Urothelium cell line (cell line): ENCODE measurements at places on chromosomes 1 and 21.
A peak's percentile ranks its signal among the peaks of the same experiment; 100 is the strongest.

GRCh38 chr1:192579010-192579738 lies 3.6 kb downstream of the RGS1 start:
- no peak for DNase-seq

- DNase-seq = no peak
Observed at GRCh38 chr1:39762550-39763540, 8.3 kb downstream of the OXCT2 start.

DNA sequence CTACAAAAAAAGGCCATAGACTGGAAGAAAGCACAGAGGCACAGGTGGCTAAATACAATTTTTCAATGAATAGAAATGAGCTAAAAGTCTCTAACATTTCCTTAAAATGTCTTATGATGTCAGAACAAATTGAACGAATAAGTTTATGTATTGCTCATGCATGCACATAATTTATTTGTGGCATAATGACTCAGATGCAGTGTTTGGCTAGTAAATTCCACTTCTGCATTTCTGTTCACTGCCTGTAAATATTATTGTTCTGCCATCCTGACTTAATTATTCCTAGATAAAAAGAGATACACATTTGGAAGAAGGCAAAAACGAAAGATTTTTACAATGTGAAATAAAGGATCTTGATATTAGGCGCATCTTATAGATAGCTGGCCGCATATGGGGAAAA lies 26.6 kb upstream of the EXO1 start:
- DNase-seq = no peak

- DNase-seq = peak; percentile 12
Observed at GRCh38 chr1:150829751-150830150, 21.7 kb upstream of the CTSK start.

DNA sequence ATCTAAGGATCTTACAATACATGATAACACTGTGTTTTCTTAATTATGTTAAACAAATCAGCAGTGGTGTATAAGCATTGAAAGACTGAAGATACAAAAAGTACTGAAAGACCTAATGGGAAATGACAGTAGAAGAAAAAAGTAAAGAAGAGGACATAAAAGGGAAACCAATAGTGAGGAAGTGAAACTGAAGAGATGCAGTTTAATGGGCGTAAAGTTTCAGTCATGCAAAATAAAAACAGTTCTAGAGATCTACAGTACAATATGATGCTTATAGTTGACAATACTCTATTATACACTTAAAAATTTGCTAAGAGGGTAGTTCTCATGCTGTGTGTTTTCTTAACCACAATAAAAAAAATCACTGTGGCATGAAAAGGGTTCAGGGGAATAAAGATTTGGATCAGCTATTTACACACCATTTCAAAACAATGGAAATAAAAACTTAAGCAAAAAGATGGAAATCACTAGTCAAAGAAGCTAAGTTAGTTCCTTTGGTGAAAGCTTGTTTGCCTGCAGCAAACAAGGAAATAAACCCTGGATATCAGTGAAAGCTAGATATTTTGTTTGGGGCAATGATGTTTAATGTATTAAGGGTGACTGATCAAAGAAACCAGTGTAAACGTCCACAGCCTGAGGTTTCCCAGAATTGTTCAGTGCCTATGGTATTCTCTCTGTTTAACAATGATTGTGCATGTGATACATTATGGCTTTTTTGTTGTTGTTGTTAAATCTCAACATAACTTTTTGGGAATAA lies 1160.8 kb upstream of the ADGRL2 start:
- no peak for DNase-seq

- peak; percentile 85 for DNase-seq
Observed at GRCh38 chr1:203692565-203693470, 66.2 kb downstream of the ATP2B4 start.

- DNase-seq = no peak
Observed at GRCh38 chr1:226046240-226046639, 16.3 kb upstream of the H3-3A start.

GRCh38 chr1:27161594-27161993 lies 6.7 kb upstream of the SLC9A1 start:
- DNase-seq = no peak

- DNase-seq = no peak
Observed at GRCh38 chr1:116218922-116219321, 107.7 kb downstream of the MAB21L3 start.

- no peak for DNase-seq
Observed at GRCh38 chr1:23214640-23215039, 2.7 kb downstream of the HTR1D start.

- DNase-seq = no peak
Observed at GRCh38 chr21:46064870-46065214, 33.1 kb upstream of the COL6A2 start.

DNA sequence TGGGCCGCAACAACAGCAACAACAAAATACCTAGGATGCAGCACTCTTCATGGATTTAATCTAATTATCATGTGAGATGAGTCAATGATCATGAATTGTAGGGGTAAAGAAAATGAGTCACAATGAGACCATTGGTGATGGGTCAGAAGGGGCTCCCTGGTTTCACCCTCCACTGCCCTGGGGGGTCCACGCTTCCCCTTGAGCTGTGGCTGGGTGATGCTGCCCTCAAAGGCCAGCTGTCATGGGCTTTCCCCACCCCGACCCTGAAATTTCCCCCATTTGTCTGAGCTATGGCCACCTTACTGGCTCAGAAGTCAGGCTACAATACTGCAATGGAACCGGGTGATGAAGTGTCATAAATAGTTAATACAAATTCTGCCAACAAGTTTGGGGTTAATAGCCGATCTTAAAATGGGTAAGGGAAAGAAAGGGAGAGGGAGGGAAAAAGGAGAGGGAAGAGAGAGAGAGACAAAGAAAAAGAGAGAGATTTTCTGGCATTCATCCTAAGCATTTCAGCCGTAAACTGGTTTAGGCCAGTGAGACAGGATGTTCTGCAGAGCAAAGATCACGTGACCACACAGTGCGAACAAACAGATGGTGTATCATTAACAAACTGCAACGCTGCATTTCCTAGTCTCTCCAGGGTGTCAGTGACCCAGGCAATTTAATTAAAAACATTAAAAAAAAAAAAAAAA lies 143.4 kb upstream of the ERRFI1 start:
- peak; percentile 47 for DNase-seq

- DNase-seq = no peak
Observed at GRCh38 chr1:164823486-164824279, 264.7 kb downstream of the PBX1 start.

DNA sequence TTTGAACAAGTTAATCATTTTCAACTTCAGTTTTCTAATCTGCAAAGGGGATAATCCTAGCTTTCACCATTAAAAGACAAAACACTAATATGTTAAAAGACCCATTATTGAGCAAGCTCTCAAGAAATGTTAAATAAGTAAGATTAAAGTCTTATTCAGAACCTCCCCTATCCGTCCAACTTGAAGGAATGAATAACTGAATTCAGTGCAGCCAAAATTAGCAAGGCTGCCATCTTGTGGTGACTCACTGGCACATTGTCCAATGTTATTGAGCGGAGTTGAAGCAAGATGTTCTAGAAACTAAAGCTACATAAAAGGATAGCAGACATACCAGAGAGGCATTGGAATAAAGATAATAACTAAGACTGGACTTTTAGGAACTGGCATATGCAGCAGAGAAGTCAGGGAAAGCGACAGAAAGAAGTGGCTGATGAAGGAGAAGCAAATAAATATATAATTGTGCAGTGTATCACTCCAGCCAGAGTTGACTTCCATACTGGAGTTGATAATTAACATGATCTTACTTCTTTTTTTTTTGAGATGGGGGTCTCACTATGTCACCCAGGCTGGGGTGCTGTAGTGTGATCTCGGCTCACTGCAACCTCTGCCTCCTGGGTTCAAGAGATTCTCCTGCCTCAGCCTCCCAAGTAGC lies 8.2 kb upstream of the CAP1 start:
- DNase-seq = peak; percentile 70

DNA sequence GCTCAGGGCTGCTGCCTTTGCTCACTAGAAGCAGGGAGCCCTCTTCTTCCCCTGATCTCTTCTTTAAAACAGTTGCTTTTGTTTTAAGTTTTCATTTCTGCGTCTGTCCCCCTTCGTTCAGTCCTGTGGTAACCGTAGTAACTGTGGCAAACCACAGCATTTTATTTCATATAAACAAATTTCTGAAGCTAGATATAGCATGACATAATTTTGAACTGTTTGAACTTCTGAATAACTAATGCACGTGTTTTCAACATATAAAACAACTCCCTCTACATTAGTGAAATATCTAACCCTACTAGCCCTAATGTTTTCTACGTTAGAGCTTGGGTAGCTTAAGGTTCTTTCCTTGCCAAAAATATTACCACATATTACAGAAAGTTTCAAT lies 104.6 kb downstream of the DISP1 start:
- no peak for DNase-seq

GRCh38 chr1:186178426-186179043 lies 196.5 kb downstream of the TPR start:
- no peak for DNase-seq

GRCh38 chr21:25637851-25638659 lies 1.0 kb upstream of the JAM2 start:
- DNase-seq = no peak

GRCh38 chr1:12114916-12115315 lies 51.8 kb downstream of the TNFRSF8 start:
- DNase-seq = no peak

DNA sequence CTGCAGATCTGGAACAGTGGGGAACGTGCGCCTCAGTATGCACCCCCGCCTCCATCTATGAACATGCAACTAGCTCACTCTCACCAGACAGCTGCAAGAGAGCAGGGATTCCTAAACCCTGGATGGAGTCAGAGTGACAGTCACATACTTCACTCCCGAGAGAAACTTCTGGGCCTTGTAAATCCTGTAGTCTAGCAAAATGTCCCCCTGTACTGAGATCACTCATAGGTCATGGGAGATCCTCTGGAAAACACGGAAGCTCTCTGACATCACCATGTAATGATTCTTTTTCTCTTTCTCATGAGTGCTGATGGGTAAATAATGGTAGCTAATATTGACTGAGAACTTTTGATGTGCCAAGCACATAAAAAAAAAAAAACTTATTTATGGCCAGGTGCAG lies 23.4 kb upstream of the TARDBP start:
- DNase-seq = no peak

DNA sequence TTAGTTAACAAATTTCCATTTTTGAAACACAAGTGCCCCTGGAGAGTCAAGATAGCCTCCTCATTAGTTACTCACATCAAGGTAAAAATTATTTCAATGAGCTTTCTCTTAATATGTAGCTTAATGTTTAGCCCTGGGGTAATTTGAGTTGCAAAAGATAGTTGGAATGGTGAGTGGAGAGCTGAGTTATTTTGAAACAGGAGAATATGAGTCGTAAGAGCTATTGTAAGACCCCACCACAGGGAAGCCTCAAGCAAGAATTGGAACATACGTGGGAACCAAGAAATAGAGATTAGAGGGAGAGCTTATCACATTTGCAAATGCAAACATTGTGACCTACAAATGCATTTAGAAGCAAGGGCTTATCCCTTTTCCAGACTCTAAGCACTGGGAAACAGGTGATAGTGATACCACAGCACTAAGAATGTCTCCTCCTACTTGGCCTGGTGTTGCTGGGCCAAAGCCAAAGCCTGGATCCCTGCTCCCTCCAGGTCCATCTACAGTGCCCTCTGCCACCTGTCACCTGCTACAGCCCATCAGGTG lies 635.1 kb downstream of the PTPRC start:
- peak; percentile 18 for DNase-seq

DNA sequence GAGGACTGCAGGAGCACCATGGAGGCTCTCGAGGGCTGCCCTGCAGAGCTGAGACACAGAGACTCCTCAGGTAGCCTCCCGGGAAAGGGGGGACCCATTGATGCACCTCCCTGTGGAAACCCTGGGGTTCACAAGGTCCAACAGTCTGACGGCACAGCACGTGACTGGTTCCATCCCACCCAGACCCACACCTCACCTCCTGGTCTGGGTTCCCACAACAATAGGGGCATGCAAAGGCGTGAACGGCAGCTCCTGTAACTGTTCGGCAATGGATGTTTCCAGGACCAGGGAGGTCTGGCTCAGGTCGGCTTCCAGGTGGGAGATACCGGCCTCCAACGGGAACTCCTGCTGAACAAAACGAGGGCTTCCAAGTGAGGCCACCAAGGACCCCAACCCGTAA lies 86.8 kb downstream of the NPHP4 start:
- no peak for DNase-seq

DNA sequence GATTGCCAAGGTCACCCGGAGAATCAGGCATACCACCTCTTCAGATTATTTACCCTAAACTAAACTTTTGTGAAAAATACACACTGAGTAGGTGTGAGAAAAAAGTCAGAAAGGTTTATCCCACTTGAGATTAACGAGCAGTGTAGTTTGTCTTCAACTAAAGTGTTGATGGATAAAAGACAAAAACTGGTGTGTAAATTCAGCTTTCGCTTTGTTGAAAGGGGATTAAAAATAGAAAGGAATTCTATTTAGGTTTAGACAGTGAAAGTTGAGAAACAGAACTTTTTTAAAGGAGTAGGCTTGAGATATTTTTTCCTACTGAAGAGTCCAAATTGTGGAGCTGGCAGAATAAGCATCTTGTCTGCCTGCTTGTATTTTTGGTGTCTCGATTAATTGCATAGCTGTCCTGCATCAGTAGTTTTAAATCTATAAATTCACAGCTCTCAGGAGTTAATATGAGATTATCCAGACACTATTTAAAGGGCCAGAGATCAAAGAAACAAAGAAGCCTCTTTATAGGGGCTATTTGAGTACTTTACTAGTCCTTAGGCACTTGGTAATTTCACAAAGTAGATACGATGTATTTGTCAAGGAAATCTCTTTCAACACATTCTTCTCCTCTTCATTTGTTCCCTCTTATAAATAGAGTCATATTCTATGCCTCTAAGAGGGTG lies 46.7 kb upstream of the RABGAP1L start:
- DNase-seq = no peak

DNA sequence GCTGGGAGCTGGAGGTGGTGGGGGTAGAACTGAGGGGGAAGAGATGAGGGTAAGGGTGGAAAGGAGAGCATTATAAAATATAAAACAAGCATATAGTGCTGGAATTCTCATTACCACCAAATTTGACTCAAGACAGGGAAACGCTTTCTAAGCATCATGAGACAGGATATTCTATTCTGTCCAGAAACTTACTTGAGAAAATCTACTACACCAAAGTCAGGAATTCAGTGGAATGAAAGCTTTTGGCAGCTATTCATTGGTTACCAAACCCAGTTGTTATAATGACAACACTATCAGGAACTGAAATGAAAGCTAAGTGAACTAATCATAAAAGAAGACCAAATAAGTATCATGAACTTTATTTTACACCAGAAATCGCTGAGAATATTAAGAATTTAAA lies 14.5 kb downstream of the AIDA start:
- DNase-seq = no peak

DNA sequence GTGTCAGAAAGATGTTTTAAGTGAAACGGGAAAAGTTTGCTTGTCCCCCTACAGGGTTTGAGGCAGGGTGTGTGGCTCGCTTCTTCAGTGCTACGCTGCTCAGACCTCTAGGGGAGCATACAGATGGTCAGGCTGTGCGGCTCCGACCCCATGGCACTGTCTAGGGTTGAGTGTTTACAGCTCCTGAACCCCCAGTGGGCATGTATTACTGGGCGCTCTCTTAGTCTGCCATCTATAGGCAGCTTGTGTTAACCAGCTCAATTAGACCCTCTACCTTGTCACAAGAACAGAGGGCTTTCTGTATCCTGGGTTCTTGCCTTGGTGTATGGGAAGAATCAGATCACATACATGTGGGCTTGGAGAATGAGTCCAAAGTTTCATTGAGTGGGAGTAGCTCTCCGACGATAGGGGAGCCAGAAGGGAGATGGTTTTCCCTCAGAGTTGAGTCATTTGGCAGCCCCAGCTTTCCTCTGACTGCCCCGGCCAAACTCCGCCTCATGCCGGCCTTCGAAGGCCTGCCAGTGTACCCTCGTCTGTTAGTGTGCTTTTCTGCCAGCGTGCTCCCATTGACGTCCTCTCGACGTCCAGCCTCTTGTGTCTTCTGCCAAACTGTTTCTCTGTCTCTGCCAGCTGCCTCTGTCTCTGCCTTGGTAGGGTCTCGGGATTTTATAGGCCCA lies 38.6 kb upstream of the ADGRL4 start:
- DNase-seq = no peak
